Putamen (tissue), 1 donor: ENCODE measurements at places on chromosomes 3 and 15.

DNA sequence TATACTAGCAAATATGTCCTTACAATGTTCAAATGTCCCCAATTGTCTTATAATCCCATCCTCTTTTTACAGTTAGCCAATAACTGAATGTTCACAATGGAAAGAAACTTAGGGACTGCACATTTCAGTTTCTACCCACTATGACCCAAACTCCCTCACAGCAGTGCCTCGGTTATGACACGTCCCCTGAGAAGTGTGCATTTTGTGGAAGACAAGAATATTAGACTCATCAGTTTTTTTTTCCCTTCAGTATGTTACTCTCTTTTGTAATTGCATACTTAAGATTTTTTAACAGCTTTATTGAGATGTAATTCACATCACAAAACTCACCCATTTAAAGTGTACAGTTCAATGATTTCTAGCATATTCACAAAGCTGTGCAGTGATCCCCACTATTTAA is 64.8 kb downstream of the IGF2BP2 start:
- DNase-seq = no peak

DNA sequence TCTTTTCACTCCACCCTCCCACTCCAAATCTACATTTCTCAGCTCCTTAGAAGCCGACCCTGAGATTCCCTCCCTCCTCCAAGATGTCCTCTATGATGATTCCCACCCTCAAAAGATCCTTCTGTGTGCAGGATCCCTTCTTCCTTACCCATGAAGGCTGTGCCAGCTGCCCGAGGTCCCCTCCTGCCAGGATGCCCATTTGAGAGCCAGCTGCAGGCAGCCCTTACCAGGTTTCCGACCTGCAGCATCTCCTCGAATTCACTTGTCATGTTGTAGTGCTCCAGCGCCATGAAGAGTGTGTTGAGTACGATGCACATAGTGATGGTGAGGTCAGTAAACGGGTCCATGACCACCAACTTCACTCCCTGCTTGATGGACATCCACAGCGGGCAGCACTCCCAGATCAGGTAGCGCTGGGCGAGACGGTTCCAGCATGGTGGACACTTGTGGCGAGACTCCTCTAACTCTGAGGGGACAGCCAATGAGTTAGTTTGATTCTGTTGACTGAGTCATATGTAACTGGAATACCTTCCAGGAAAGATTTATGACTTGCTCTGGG is 51.9 kb downstream of the SCN5A start:
- DNase-seq = no peak

GRCh38 chr15:33964665-33965040 is 3.6 kb upstream of the CHRM5 start:
- DNase-seq = no peak

DNA sequence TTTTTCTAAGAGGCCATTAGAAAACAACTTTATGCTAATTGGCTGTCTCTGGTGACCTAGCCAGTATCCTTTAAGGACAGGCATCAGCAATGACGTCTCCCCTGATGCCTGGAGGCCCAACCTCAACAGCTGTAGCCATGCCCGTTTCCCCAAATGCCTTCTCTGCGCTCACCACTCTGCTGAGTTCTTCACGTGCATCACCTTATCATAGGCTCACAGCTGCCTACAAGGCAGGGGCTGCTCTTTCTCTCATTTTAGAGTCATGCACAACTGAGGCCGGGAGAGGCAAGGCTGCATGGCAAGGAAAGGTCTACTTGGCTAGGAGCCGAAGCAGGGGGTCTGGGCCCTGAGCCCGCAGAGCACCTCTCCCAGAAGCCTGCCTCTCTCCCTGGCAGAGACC is 43.9 kb upstream of the SEC13 start:
- no peak for DNase-seq

DNA sequence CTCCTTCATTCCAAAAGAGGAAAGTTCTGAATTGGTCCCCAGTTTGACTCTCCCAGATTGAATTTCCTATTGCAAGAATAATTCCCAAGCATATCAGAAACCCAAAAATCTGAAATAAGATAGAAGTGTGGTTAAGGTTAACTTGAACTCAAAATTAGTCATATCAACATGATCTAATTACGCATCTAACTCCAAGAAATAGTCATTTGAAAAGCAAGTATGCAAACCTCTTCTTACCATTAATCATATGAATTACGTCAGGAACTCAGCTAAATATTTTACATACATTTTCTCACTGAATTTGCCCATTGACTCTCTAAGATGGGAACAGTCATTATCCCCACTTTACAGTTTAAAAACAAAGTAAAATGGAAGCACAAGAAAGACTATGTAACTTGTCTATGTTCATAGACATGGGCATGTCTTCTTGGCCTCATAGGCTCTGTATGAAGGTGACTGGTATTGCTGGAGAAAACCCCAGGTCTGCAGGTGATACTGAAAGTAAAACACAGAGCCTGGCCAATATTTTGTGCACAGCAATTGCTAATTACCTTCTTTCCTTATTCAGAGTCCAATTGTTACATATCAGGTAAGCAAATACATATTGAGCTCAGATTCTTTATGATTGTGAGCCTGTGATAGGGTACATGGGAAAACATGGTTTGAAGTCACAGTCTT is 139.2 kb downstream of the ATP8B4 start:
- DNase-seq = no peak
